ENCODE measurements at places on chromosomes 11 and 22.

DNA sequence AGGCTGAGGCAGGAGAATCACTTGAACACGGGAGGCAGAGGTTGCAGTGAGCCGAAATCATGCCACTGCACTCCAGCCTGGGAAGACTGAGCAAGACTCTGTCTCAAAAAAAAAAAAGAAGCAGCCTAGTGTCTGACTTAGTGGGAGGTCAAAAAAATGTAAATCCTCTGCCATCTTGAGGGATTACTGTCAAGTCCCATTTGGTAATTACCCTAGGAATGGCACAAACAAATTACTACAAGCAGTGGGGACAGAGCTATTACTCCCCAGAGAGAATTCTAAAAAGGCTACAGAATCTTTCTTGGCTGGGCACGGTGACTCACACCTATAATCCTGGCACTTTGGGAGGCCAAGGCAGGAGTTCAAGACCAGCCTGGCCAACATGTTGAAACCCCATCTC, 3.8 kb downstream of the SERPING1 start:
- DNase-seq = no peak

- DNase-seq = no peak
Observed at GRCh38 chr11:2815762-2816496, 69.6 kb downstream of the CDKN1C start.

- DNase-seq = no peak
Observed at GRCh38 chr11:109641549-109641948, 219.6 kb downstream of the C11orf87 start.

GRCh38 chr22:23218867-23219251, 38.5 kb downstream of the BCR start:
- DNase-seq = no peak

- DNase-seq = no peak
Observed at GRCh38 chr11:88484873-88485621, 147.5 kb upstream of the CTSC start.

- DNase-seq = no peak
Observed at GRCh38 chr11:63667995-63668795, 3.0 kb downstream of the ATL3 start.

DNA sequence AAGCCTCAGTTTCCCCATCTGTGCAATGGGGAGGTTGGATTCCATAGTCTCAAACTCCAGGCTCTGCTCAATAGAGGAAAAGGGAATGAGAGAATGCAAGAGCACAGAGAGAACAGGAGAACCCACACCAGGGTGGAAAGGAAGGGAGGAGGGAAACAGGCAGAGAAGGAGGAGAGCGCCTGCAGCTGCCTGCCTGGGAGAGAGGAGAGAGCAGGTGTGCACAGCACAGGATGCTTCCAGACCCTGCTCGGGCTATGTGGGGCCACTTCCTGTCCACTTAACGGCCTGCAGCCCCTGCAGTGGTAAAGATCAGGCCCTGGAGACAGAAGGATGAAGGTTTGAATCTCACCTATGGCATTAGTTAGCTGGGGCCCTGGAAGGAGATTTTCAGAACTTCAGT, 12.3 kb downstream of the LRRC32 start:
- DNase-seq = no peak

DNA sequence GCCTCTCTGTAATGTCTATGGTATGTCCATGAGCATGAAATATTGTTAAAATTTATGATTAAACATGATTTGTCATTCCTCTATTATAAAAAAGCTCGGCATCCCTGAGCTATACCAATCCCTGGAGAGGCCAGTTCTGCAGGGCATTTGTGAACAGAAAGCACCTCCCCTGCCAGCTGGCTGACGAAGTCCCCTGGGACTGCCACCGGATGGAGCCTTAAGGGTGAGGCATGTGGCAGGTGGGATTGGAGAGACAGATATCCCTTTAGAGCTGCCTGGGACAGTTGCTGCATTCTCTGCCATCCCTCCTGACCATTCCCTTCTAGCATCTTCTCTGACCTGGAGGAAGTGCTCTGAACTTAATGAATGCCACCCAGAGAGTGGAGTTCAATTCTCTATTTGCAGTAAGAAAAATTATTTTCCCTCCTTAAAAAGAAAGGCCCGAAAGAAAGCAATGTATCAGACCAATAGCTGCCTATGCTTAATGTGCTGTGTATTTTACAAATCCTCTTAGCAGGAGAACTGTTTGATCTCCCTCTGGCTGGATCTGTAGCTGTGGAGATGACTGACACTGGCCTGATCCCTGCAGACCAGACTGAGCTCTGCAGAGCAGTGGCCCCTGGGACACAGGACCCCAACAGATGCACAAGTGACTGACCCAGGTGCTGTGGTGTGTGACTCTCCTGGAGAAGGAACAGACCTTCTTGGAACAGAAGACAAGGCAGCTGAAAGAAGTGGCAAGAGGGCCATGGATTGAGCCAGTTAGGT, 219.0 kb upstream of the NAV2 start:
- no peak for DNase-seq

GRCh38 chr11:12052676-12053605, 44.5 kb upstream of the DKK3 start:
- no peak for DNase-seq

DNA sequence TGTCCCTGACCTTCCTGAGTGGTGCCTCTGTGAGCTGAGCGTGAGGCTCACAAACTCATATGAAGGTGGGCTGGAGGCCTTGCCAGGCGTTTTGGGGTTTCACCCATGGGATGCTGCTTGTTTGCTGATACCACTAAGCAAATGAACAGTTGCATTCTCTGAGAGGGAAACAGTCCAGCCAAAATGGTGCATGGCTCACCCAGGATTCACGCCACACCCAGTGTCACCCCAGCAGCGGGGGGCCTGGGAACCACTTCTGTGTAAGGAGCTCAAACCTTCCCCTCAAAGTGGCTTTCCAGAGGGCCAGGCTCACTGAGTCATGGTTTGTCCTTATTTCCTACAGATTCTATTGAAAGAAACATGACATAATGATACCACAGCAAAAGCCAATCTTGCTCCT, 928.1 kb downstream of the TBC1D22A start:
- DNase-seq = no peak

DNA sequence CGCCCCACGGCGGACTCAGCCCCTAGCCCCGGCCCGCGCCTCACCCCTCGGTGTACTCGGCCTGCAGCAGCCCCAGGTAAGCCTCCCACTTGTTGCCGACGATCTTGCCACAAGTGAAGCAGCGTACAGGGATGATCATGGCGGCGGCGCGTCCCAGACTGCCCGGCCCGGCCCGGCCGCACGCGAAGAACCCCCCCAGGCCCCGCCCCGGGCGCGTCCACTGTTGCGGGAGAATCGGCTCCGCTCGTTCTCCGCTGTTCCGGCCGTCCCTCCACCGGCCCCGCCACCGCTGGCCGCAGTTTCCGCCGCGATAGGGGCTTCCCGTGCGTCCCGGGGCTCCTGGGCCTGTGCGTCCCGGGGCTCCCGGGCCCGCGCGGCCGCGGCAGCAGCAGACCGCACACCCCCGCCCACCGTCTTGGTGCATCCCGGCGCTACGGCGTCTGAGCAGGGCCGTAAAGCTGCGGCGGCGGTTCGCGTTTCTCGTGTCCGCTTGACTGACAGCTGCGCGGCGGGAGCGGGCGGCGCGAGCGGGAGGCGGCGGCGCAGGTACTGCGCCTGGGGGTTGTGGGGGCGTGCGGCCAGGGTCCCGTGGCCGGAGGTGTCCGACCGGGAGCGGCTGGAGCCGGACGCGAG, at the start of the genes POLR2L and TSPAN4:
Gene POLR2L (minus strand): TSS at position 160 of the 633 bp plus-strand sequence. CDS start 21 bp downstream, at position 139.
Gene TSPAN4 (plus strand): TSS at position 483 of the 633 bp plus-strand sequence. CDS start 7,453 bp downstream, outside the sequence.
- DNase-seq = peak; percentile 88

- DNase-seq = no peak
Observed at GRCh38 chr11:10386361-10386760, 68.7 kb upstream of the AMPD3 start.

- DNase-seq = no peak
Observed at GRCh38 chr22:23705358-23705757, 14.5 kb downstream of the RGL4 start.

DNA sequence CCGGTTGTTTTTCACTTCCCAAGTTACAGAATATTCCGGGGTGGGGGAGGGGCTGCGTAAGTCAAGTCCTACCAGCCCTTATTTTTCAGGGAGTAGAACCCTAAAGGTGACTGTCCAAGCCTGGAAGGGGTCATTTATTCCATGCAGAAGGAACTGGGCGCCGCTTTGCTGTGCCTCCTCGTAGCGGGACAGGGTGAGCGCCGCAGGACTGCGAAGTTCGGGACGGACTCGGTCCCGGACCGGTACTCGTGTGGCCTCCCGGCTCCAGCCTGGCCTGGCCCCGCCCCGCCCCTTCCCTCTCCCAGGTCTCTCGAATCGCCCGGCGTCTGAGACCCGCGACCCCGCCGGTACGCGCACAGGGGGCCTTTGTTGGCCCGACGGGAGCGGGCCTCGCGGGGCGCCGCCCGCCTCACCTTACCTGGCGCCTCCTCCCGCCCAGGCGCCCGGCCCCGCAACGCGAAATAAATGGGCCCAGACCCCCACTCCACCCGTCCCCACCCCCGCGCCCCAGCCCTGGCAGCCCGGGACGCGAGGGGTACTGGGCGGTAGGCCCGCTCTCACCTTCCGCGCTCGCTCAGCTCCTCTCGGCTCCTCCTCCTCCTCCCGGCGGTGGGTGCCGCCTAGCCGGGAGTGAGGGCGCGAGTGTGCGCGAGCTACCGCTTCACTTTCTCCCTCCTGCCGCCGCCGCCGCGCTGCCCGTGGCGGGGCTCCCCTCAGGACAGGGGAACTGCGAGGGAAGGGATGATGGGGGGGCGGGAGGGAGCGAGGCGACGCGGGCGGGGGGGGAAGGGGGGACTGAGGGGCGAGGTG, 698 bp downstream of the PAK1 start:
- DNase-seq = peak; percentile 31

GRCh38 chr11:126194121-126194543, 17.3 kb downstream of the RPUSD4 start:
- DNase-seq = no peak

DNA sequence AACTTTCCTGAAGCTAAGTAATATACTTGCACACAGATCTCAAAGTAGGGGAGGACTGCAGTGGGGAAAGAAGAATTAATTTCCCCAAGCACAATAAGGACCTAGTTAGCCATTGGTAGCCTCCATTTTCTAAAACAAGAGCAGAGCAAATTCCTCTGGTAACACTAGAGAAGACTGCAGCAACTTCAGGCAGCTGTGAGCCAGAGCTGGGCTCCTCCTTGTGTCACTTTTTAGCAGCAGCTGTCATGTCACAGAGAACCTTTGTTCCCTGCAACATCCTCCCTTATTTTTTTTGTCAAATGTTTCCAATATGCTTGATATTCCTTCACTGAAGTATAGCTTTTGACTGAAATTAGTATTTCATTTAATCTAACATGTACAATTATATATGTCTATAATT, 54.4 kb downstream of the RRAS2 start:
- no peak for DNase-seq

DNA sequence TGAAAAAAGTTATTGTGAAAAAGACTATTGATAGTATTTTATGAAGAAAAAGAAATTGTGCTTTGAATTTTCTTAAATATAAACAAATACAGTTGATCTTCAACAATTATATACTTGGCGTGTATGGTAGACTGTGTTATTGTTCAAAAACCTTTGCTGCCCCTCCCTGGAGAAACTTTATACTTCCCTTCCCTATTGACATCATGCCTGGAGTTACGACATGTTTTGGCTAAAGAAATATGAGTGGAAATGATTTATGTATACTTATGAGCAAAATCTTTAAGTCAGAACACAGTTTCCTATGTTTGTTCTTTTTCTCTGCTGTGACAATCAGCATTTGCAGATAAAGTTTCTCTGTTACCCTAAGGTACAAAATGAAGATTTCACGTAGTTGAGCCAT, 243.8 kb downstream of the TMEM135 start:
- DNase-seq = no peak

- no peak for DNase-seq
Observed at GRCh38 chr11:22331771-22332170, 6.4 kb upstream of the SLC17A6 start.

- DNase-seq = no peak
Observed at GRCh38 chr11:35256296-35256695, 117.3 kb downstream of the CD44 start.

DNA sequence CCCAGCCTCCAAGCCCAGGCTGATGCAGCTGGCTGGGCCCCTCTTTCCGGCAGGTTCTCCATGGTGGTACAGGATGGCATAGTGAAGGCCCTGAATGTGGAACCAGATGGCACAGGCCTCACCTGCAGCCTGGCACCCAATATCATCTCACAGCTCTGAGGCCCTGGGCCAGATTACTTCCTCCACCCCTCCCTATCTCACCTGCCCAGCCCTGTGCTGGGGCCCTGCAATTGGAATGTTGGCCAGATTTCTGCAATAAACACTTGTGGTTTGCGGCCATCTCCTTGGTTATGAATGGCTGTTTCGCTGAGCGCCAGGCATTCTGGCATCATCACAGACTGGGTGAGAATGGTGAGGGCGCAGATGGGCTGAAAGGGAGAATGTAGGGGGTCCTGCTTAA, 3.6 kb downstream of the PRDX5 start:
- DNase-seq = no peak

- DNase-seq = no peak
Observed at GRCh38 chr11:45926536-45927331, 4.3 kb downstream of the LARGE2 start.

GRCh38 chr22:48884324-48884723, 943.3 kb downstream of the BRD1 start:
- no peak for DNase-seq

GRCh38 chr11:124740277-124740882, 638 bp downstream of the NRGN start:
- peak; percentile 40 for DNase-seq

DNA sequence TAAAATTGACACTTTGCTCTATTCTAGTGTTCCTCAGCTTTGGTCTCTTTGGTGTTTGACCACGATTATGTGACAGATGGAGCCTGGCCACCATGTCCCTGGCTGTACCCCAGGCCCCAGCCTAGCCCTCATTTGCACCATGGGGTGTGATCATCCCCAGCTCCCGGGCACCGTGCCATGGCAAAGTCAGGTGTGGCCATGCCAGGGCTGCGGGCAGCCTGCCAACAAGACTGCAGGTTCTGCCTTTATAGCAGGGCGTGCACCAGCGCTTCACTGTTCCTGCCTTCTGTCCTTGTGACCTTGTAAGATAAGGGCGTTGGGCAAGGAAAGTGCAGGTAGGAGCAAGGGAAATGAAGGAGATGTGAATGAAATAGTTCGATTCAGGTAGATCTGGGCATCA, 22.4 kb upstream of the APOBEC3A start:
- DNase-seq = no peak

DNA sequence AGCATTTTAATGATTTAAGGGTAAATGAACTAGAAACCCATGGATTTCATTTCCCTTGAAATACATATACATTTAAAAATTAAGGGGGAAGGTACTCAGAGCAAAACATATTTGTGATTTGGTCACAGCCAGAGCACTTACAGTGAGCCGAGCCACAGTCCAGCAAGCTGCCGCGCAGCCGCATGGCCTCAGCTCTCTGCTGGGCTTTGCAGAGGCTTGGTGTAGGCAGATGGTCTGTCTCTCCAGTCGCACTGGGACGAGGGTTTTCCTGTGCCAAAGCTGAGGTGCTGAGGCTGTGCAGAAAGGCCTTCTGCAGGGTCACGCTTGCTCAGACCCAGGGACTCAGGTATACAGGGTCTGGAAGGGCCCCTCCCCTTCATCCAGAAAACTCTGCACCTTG, 367.3 kb downstream of the OPCML start:
- DNase-seq = no peak

Data from stimulated activated CD4-positive, alpha-beta T cell treated with anti-CD3 and anti-CD28 coated beads, Interleukin-15, amount 100 ng/mL, for 1 hour (primary cell).